ENCODE measurements at places on chromosomes 11 and 22.

DNA sequence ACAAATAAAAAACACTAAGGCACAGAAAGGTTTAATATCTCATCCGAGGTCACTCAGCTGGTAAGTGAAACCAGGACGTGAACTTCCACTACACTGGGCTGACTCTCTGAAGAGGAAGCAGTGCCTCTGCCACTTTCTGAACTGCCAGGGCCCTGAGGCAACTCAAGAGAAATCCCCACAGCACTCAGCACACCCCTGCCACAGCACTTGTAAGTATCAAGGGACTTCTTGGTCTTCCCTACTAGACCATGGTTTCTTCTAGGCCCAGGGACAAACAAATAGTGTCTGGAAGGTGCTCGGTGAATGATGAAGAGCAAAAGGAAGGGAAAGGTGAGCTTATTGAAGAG, 49.7 kb downstream of the RPL27A start:
- DNase-seq = no peak

GRCh38 chr11:90428836-90429235, 206.0 kb upstream of the CHORDC1 start:
- DNase-seq = no peak

- no peak for DNase-seq
Measured at GRCh38 chr22:45023431-45023830, 13.6 kb upstream of the PHF21B start.

- DNase-seq = no peak
Measured at GRCh38 chr22:39381009-39381755, 18.4 kb upstream of the TAB1 start.

- DNase-seq = no peak
Measured at GRCh38 chr11:33500332-33500731, 200.3 kb downstream of the C11orf91 start.

DNA sequence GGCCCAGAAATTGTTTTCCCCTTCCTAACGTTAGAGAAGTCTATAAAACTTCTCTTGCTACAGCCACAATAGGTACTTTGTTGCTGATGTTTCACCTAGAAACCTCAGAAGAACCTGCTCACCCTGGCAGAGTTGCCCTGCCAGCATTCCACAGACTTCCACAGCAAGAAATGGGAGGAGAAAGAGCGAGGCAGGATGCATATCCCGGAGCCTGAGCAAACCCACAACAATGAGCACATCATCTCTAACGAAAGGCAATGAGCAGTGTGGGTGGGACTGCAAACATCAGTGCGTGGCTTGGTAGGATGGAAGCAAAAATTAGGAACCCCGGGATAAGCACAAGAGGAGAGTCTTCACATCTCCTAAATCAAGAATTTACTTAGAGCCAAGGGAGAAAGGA, 892.3 kb downstream of the OPCML start:
- DNase-seq = no peak

GRCh38 chr11:45610627-45611026, 54.8 kb downstream of the CHST1 start:
- no peak for DNase-seq

DNA sequence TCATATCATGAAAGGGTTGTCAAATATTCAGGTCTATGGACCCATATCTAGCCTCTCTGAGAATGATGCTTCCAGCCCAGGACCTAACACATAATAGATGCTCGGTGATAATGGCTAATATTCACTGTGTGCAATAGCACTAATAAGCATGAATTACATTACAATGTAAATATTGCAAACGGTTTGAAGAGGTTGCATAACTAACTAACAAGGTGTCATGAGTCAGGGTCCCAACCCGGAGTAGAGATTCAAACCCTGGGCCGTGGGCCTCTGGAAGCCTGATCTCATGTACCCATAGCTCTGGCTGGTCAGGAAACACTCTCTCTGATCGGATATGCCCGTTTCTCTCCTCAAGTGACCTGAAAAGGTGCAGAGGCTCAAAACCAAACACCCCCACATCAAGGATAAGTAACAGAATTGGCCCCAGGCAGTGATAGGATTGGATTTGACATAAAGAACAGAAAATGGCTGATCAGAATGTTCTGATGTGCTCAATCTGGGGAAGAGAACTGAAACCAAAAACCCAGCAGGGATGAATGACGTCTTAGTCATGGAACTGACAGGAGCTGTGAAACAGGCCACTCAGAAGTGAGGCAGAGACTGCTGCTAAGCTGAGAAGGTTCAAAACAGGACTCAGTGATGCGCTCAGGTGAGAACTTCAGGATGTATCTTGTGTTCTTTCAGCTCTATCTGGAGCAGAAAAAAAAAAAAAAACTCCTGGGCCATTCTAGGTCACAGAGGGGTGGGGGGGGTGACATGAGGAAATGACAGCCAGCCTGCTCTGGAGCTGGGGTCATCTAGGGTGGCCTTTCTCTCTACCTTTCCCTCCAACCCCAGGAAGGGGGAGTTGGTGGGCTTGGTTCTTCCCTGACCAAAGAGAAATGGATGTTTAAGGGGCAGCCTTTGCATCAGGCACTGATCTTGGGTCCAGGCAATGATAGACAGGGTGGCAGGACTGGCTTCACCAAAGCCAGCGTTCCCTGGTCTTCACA, 6.6 kb upstream of the KCTD17 start:
- DNase-seq = no peak

- DNase-seq = no peak
Measured at GRCh38 chr22:44412136-44412731, 85.8 kb downstream of the RTL6 start.

GRCh38 chr22:49017482-49018329, 810.0 kb downstream of the BRD1 start:
- no peak for DNase-seq

DNA sequence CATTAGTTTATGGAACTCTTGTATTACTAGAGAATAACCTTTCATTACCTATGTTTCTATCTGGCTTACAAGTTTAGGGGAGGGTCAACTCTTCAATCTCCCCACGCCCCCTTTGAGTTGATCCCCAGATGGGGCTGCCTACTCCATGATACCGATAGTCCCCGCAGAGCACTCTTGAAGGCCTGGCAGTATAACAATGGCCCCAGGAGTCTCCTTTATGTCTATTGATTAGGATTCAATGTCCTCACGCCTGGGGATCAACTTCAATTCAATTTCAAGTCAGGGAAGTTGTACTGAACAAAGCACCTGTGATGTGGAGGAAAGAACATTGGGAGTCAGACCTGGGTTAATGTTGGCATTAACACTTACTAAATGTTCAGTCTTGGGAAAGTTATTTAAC, 520.2 kb downstream of the METTL15 start:
- DNase-seq = no peak

GRCh38 chr22:22452211-22452610, 56.3 kb downstream of the ZNF280B start:
- DNase-seq = no peak

GRCh38 chr11:134062265-134063123, 6.4 kb upstream of the JAM3 start:
- no peak for DNase-seq

DNA sequence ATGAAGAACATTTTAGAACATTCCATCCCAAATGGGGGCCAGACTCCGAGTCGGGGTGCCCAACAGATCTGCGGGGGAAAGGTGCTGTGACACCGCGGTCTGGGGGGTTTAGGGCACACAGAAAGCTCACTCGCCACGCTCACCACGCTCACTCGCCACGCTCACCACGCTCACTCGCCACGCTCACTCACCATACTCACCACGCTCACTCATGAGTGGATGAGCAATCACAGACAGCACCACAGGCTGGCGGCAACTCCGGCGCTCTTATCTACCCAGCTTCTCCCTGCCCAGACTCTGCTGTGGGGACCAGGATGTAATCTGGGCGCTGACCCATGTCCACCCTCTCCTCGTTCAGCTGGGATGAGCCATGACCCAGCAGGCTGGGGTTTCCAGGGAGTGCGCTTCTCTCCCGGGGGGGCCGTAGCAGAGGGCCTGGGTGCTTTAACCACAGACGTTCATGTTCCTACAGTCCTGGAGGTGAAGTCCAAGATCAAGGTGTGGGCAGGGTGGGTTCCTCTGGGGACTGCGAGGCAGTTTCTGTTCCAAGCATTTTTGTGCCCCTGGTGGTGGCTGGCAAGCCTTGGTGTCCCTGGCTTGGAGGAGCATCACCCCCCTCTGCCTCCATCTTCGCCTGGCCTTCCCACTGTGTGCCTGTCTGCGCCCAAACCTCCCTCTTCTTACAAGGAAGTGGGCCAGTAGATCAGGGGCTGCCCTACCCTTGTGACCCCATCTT, 141.2 kb downstream of the CTTN start:
- DNase-seq = no peak

DNA sequence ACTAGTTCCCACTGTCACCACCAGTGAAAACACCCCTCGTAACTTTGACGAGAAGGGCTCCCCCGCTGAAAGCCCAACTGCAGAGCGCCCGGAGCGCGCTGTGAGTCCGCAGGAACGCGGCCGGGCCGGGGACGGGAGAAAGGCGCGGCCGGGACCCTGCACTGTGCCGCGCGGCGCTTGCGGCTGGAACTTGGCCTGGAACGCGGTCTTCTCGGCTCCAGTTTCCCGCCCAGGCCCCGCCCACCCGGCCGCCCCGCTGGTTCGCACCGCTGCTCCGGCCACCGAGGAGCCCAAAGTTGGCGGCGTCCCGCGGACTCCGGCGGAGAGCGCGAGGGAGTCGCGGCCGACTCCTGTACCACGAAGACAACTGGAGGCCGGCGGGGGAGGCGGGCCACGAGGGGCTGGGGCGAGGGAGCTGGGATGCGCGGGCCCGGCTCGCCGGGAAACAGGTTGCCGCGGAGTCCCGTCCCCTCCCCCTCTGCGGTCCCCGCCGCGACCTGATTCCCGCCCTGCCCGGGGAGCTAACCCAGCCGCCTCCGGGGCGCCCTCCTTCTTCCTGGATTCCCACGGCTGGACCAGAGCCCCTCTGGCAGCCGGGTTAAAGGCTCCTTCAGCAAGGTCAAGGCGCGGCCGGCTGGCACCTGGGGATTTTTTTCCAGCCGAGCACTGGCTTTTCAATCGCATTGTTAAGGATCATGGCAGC, 3.4 kb downstream of the TENM4 start:
- no peak for DNase-seq

GRCh38 chr11:96680211-96681018, 290.6 kb downstream of the JRKL start:
- DNase-seq = no peak

Data from activated CD4-positive, alpha-beta T cell treated with anti-CD3 and anti-CD28 coated beads, Interleukin-2, amount 10 ng/mL, durations not matched to agents 7 days and 5 days (primary cell).